Activated CD4-positive, alpha-beta T cell treated with anti-CD3 and anti-CD28 coated beads for 4 hours (primary cell): ENCODE measurements at places on chromosomes 7 and 10.

- no peak for DNase-seq
Measured at GRCh38 chr7:44263326-44264082, 61.9 kb downstream of the CAMK2B start.

DNA sequence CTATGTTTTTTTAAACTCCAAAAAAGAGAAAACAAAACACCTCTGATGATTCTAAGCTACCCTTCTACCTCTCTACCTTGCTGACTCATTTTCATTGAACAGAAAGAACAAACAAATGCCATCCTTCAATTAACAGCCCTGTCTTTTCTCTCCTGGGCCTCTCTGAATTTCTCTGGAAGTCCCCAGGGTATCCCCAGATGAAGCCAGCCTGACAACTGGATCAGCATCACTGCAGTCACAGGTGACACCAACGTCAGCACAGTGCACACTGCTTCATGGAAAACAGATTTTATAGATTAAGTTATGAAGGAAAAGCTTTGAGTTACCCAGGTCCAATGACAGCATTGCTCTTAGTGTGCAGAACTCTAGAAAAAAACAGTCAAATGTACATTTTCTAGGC lies 5.7 kb downstream of the HUS1 start:
- DNase-seq: no peak

DNA sequence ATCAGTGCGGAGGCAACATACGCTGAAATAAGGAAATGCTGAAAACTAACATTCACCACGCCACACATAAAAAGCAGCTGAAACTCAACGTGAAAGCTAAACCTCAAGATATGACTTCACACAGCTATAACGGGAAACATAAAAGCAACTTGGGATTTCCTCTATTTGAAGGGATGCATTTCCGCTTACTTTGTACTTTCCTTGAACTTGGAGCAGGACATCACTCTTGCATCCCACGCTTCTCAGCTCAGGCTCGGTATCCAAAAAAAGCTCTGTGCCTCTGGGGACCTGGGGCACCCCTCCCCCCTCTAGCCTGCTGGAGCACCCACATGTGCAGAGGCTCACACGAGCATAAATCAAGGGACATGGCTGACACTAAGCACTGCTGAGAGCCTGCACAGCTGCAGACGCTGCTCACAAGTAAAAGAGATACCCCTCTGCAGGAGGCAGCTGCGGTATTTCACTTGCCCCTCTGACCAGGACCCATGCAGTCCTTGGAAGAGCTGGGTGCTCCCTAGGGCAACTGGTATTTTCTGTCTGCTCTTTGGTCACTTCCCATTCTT lies 34.2 kb downstream of the PARD3 start:
- no peak for DNase-seq

DNA sequence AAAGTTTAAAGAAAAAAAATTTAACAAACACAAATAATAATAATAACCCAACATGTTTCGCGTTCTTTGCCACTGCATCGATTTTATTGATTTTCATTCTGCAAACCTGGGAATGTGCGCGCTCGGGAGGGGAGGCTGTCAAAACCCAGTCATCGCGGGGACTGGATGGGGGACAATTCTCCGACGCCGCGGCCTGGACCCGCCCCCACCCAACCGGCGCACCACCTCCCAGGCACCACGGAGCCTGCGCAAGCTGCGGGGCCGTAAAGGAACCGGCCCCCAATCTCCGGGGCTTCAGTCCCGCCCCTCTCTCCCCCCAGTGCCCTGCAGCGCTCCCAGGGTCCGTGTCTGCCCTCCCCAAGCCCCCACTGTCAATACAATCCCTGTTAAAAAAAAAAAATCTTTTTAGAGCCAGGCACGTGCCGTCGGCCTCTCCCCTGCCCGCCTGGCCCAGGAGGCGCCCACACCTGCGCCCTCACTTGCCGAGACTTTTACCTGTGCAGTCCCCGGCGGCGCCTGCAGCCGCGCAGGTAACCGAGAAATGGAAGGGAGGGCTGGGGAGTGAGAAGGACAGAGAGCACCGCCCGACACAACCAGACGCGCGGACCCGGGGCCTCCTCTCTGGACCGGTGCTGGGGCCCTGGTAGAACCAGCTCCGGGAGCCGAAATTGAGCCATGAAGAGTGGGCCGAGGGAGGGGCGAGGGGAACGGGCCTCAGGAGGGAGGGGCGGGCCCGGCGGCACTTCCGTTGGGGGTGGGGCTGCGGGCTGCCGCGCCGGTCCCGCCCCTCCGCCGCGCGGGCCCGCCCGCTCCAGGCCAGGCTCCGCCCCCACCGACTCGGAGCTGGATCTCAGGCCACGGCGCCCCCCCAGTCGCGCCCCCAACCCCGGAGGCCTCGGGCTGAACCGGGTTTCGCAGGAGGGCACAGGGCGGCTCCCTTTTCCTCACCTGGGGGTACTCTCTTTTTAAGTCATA lies 7.6 kb upstream of the ZNF503 start:
- no peak for DNase-seq

GRCh38 chr7:155770241-155770640 lies 42.0 kb downstream of the SHH start:
- no peak for DNase-seq

- DNase-seq: no peak
Measured at GRCh38 chr10:9024210-9024609, 969.7 kb downstream of the GATA3 start.

- no peak for DNase-seq
Measured at GRCh38 chr10:112160834-112161233, 22.7 kb downstream of the GPAM start.

GRCh38 chr7:153385502-153385901 lies 626.0 kb downstream of the ACTR3B start:
- no peak for DNase-seq
